Body of pancreas (tissue), 4 donors: ENCODE measurements at places on chromosomes 12 and 14. TPM values are rescaled to one million over a fixed set of nuclear protein-coding genes. Genes with fewer than 3 reads are reported as not detected.

GRCh38 chr14:22713631-22713950, 52.9 kb upstream of the OXA1L start:
- DNase-seq = no peak

GRCh38 chr12:79766705-79767464, 76.1 kb upstream of the PAWR start:
- no peak for DNase-seq

DNA sequence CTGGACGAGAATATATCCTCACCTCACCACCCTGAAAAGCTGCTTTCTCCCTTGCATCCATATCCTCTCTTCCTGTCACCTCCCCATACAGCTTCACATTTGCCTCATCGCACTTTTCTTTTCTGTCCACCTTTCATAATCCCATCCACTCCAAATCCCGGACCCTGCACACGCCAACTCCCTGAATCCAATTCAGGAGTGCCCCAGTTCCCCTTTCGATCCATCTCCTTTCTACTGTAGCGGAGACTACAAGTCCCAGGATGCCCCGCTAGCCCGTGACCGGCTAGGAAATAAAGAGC, 2.5 kb downstream of the TMEM253 start:
- DNase-seq = no peak

GRCh38 chr12:81727391-81727790, 31.8 kb downstream of the PPFIA2 start:
- DNase-seq = no peak

STON2 gene
- total RNA-seq = 6.6 TPM

DNA sequence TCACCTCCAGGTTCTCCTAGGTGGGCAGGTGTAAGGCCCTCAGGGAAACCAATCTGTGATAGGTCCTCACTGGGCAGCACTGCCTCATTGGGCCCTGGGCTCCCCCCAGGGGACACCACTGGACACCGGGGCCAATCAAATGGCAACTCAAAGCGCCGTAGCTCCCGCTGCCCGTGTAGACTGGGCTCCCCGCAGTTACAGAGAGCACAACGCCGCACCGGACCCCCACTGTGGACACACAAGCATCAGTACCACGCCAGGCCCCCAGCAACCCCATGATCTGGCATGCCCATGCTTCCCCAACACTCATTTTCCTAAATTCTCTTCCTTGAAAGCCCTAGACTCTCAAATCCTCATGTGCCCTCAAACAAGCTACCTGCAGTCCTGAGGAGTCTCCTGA, 6.1 kb downstream of the KMT2D start:
- DNase-seq = no peak

DNA sequence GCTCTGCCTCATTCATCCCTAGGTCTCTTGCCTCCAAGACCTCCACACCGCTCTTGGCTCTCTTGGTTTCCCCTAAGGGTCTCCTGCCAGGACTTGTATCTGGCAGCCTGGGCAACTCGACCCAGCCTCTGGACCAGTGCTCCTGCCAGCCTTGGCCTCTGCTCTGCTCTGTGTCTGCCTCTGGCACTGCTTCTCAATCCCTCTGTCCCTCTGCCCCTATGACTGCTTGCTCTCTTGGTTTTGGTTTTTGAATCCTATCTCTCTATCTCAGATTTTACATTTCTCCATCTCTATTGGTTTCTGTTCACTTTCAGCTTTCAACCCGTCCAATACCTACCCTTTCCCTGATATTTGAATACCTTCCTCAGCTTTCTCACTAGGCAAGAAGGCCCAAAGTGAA, 6.3 kb downstream of the ITGA5 start:
- DNase-seq = no peak

- no peak for DNase-seq
Observed at GRCh38 chr12:102005256-102005655, 56.5 kb downstream of the WASHC3 start.

- DNase-seq = peak; percentile 65
Observed at GRCh38 chr12:48924617-48925303, 532 bp downstream of the FKBP11 start.

TAS2R30 gene
- 9.2 TPM for total RNA-seq

- no peak for DNase-seq
Observed at GRCh38 chr14:56592746-56593544, 13.3 kb downstream of the TMEM260 start.

DNA sequence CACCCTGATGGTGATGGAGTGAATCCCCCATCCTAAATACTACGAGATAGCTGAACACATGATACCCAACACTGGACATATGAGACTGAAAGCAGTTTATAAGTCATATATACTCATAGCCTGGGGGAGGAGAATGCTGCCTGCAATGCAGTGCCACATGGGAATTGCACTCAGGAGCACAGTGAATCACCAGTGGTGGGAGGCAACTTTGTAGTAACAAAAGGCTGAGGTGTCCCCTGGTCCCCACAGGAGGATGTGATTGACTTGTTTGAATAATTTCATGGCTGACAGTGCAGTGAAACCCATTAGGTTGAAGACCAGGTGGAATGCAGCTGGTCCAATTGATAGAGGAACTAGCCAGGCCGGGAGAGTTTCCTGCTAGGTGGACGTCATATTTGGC, 20.2 kb downstream of the CCDC38 start:
- no peak for DNase-seq
